Kasumi-1 (cell line): ENCODE measurements at places on chromosomes 6 and 20.

- no peak for DNase-seq
Measured at GRCh38 chr6:155264693-155265320, 994 bp downstream of the CLDN20 start.

GRCh38 chr20:34569598-34569997 is 11.1 kb downstream of the MAP1LC3A start:
- DNase-seq: no peak

GRCh38 chr20:64038565-64039292 is 2.7 kb downstream of the C20orf204 start:
- DNase-seq: peak; percentile 40

- DNase-seq: no peak
Measured at GRCh38 chr6:115362234-115362633, 698.5 kb downstream of the FRK start.

DNA sequence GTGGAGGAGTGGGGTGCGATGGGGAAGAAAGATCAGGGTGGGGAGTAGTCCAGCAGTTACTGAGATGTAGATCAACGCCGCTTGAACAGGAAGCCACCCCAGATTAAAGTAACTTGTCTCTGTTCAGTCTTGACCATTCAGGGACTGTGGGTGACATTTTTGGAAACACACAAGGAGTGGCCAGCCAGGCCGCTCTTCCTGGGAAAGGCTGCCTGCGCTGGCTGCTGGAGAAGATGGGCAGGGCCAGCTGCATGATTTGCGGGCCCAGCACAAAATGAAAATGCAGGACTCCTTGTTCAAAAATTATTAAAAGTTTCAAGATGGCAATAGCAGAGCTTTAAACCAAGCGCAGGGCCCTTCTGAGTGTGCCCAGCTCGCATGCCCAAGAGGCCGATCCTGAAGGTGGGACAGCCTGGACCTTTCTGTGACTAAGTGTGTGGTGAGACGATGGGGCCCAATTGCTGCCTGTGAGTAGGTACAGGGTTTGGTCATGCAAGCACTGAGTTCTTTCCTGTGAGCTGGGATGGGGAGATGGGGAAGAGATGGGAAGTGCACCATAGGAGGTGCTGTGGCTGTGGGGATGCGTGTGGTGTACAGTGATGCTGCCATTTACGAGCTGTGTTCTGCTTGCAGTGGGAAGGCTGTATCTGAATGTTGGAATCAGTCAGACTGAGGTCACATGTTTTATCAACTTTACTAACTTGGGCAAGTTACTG is 51.3 kb downstream of the DAAM2 start:
- no peak for DNase-seq

GRCh38 chr6:127515234-127515793 is 3.8 kb downstream of the MTCL3 start:
- peak; percentile 47 for DNase-seq

DNA sequence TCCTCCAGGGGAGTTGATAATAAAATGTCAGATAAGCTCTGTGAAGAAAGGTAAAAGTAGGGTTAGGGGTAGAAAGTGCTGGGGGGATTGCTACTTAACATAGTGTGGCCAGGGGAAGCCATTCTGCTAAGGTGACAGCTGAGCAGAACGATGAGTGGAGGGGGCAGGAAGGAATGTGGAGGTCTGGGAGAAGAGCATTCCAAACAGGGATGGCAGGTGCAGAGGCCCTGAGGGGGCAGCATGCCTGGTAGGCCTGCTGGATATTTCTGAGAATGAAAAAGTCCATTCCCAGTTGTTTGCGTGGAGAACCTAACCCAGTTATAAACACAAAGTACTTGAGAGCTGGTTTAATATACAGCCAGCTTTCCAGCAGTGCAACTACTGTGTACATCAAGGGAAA is 9.3 kb downstream of the GFRA4 start:
- DNase-seq: no peak

GRCh38 chr6:140579918-140580317 is 1205.5 kb upstream of the CITED2 start:
- DNase-seq: no peak

DNA sequence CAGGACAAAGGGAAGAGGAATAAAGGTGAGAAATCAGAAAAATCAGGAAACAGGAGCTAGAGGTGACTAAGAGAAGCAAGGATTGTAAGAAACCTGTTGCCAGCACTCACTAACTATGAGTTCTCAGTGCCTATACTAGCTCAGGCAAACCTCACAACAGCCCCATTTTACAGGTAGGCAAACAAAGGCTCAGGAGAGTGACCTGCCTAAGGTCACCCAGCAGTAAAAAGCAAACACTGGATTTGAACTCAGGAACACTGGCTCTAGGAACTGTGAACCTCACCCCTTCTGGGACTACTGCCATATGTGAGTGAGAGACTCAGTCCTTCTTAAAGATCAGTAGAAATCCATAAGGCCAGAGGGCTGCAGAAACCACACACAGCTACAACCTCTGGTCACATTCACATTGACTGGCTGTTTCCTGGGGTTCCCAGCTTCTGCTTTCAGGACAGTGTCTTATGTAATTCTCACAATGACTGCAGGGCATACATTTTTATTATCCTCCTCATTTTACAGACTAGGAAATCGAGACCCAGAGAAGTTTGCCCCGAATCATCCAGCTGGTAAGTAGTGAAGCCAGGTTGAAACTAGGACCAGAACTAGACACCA is 80.7 kb upstream of the MAFB start:
- DNase-seq: peak; percentile 78

DNA sequence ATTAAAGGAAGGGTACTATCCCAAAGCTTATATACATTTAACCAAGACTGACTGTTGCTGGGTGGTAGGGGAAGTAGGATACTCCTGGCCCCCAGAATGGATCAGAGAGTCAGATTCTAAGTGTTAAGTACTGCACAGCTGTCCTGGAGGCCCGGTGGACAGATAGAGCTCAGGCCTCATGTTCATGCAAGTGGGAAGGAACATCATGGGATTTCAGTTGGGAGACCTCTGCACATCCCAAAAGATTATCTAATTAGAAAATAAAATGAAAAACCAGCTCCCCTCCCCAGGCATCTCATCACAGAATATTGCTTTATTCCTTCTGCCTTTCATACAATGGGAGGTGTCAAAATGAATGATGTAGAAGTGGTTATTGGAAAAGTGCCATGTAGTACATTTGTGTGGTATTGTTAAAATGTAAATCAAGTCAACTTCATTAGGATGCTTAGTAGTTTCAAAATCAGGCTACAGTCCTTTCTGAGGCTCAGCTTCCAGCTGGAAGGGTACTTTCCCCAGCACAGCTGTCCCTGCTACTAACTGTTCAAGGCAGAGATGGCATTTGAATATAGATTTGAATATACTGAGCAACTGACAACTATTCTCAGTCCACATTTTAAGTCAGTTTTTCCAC is 82.9 kb downstream of the SLC35B3 start:
- no peak for DNase-seq

DNA sequence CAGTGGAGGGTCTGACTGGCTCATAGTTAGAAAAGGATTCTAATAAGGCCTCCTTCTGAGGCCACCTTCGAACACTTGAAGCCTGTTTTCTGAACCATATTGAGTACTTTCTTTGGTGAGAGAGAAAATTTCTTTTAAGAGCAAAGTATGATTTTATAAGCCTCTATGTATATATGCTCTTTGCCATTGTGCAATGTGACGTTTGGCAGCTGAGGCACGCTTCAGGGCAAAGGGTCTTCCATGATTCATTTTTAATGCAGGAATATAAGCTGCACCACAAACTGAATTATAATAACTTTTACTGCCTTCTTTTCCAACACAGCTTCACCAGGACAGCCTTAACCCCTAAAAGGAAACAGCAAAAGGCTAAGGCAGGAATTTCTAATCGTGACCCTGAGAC is 154.4 kb downstream of the TTLL2 start:
- DNase-seq: no peak

GRCh38 chr6:157953580-157954091 is 28.0 kb upstream of the SYNJ2 start:
- DNase-seq: no peak

DNA sequence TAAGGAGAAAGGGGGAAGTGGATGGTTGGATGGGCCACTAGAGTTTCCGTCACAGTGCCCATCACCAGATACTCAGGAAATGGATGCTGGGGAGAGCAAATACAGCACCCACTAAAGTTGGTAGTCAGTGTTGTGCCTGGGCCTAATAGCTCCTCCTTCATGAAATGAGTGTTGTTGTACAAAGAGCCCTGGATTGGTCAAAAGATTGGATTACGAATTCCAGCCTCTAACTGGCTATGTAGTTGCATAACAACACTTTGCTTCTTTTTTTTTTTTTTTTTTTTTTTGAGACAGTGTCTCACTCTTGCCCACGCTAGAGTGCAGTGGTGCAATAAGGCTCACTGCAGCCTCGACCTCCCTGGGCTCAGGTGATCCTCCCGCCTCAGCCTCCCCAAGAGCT is 27.4 kb downstream of the KCNG1 start:
- no peak for DNase-seq

DNA sequence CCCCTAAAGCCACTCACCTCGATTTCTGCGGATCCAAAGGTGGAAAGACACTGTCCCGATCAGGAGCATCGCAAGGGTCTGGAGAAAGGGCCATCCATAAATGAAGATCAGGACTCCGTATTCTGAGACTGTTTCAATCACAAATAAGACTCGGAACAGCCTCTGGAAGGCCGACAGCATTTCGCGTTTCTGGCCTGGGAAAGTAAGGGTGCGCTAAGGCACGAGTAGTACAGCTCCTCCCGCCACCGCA is 44.6 kb downstream of the DPPA5 start:
- no peak for DNase-seq

DNA sequence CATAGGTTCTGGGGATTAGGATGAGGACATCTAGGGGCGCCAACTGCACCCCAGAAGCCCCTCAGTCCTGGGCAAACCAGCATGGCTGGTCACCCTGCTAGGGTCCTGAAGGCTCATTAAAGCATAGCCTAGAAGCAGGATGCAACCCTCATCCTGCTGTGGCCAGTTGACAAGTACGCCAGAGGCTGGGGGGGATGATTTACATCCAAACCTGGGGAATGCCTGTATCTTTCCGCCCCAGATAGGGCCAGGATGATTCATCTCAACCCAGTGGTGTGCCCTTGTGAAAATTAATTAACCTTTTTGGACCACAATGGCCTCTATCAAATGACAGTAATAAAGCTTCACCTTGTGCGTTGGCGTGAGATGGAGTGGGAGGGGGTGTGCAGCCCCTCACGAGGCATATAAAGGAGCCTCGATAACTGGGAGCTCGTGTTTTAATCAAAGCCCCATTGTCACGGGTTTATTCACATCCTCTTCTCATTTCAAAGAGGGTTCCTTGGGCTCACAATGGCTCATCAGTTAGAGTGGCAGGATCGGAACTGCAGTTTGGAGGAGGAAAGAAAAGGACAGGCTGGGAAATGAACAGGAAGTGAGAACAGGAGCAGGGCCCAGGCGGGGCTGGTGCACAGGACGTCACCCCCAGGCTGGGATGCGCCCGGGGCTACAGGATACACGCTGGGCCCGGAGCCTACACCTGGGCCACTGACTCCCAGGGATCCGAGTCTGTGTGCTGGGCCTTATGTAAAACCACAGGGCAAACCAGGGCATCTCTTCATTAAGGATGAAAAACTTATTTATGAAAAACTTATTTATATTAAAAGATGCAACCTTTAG is 121.8 kb upstream of the PHACTR3 start:
- no peak for DNase-seq

DNA sequence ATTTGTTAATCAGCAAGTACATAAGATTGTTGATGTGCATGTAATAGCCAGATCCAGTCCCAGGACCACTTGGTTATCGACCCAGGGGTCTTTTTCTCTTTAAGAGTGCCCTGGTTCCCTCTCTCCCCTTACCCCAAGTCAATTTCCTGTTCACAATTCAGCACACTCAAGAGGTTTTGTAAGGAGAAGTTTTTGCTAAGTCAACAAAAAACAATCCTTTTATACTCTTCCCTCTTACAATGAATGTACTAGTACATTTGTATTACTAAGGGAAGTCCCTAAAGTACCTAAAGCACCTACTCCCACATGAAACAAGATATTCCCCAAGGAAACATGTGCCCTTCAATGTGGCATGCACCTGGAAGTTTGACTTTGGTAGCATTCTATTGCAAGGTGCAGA is 1.6 kb upstream of the NT5DC1 start:
- no peak for DNase-seq

GRCh38 chr20:21162631-21163030 is 36.7 kb downstream of the KIZ start:
- no peak for DNase-seq

- no peak for DNase-seq
Measured at GRCh38 chr6:88764081-88764480, 199.3 kb downstream of the RNGTT start.

- no peak for DNase-seq
Measured at GRCh38 chr20:62820208-62820961, 3.5 kb downstream of the COL9A3 start.

GRCh38 chr6:305371-306206 is 13.3 kb downstream of the DUSP22 start:
- DNase-seq: no peak

DNA sequence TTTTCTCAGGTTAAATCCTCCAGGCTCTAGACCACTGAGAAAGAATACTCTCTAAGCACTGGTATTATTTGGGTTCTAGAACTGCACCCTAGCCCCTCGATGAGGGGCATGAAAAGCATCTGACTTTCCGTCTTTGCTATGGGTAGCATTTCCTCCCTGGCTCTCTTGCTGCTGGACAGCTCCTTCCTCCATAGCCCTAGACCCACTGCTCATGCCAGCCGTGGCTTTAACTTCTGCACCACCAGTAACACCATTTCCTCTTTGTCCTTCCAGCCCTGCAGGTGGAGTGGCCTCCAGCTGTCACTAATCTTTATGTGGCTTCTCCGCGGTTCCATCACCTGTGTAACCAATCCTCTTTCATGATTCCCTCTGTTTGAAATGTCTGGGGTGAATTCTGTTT is 194.9 kb downstream of the SCP2D1 start:
- no peak for DNase-seq

GRCh38 chr6:34526992-34527728 is 29.0 kb downstream of the SPDEF start:
- peak; percentile 90 for DNase-seq

GRCh38 chr20:52263757-52264156 is 72.2 kb upstream of the ZFP64 start:
- DNase-seq: no peak

- no peak for DNase-seq
Measured at GRCh38 chr20:38161412-38161774, 3.7 kb downstream of the TGM2 start.

GRCh38 chr6:11672669-11673068 is 105.9 kb downstream of the ADTRP start:
- no peak for DNase-seq

GRCh38 chr20:51386586-51386985 is 155.9 kb downstream of the NFATC2 start:
- DNase-seq: no peak

DNA sequence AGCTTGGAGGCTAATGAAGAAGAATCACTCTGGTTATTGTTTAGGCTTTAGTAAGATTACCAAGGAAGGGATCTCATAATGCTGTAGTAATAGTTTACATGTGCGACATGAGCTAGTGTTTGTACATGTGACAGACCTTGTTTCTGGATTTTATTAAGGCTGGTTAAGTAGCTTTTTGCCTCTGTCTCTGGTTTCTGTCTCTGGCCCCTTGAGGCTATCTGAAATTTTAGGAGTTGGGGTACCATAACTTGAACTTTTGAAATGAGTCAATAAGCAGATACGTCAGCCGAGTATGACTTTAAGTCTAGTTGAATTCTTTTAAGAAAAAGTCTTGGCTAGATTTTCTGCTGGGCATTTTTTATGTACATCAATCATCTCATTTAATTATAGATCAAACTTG is 9.5 kb downstream of the CBFA2T2 start:
- no peak for DNase-seq
